Stimulated activated CD8-positive, alpha-beta memory T cell treated with anti-CD3 and anti-CD28 coated beads, Interleukin-4, amount 100 ng/mL, for 1 hour (primary cell): ENCODE measurements at places on chromosomes 6 and 20.

DNA sequence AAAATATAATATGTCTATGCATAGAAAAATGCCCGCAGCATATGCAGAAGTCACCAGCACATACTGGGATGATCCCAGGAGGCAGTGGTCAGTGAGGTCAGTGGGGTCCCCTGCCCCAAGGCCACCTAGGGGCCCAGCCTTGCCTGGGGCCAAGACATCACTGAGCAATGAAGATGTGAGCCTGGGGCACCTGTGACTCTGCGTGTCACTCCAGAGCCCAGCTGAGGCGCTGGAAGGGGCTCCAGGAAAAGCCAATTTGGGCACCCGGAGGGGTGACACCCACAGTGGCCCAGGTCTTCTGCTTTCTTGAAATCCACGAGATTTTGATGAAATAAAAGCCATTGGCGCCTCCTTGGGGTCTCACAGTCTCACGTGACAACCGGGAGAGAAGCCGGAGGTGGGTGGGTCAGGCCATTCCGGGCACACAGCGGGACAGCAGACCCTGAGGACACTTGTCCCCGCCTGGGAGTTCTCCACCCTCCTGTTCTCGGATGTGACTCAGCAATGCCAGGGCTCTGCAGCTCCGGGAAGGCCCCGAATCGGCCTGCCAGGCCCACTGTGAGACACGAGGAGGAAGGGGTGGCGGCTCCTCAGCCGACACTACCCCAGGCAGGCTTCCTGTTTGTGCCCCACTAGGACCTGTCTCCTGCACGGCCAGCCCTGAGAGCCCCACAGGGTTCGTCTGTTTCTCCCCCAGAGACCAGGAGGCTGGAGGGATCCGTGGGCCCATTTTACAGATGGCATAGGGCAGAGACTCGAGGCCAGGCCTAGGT lies 24.4 kb upstream of the SLCO4A1 start:
- DNase-seq, result peak; percentile 29

DNA sequence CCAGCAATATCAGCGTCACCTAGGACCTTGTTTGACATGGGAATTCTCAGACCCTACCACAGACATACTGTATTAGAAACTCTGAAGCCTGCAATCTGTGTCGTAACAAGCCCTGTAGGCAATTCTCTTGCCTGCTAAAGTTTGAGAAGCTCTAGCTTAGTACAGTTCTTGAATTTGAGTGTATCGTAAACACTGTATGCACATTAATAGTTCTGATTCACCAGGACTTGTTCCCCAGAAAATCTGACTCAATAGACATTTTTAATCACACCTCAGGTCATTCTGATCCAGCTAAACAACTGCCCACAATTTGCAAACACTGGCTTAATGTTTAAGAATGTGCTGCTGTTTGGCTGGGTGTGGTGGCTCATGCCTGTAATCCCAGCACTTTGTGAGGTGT lies 414.3 kb downstream of the TFAP2A start:
- DNase-seq, result no peak

DNA sequence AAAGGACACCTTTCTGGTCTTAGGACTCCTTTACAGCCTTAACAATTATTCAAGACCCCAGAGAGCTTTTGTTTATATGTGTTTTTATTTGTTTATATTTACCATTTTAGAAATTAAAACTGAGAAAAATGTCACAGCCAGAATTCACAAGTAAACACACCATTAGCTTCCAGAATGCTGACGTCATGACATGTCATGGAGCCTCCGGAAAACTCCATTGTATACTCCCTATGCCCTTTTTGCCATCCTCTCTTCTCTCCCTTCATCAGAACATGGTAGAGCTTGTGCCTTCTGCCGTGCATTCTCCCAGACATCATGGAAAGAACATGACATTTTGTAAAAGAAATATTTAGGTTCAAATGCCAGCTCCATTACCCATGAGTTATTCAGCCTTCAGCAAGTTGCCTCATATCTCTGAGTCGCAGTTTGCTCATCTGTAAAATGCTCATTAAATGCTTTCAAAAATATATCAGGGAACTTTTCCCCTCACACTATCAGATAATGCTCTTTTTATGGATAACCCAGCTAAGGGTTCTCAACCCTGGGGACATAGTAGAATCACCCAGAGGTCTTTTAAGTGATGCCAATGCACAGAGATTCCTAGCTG lies 27.8 kb downstream of the TNFAIP3 start:
- no peak for DNase-seq

GRCh38 chr6:38799529-38800184 lies 84.5 kb downstream of the DNAH8 start:
- DNase-seq, result no peak

GRCh38 chr6:28896505-28897368 lies 27.0 kb downstream of the TRIM27 start:
- DNase-seq, result no peak

- no peak for DNase-seq
Measured at GRCh38 chr6:17305219-17306001, 24.2 kb downstream of the RBM24 start.

- DNase-seq, result no peak
Measured at GRCh38 chr6:146592451-146592850, 6.3 kb upstream of the ADGB start.

DNA sequence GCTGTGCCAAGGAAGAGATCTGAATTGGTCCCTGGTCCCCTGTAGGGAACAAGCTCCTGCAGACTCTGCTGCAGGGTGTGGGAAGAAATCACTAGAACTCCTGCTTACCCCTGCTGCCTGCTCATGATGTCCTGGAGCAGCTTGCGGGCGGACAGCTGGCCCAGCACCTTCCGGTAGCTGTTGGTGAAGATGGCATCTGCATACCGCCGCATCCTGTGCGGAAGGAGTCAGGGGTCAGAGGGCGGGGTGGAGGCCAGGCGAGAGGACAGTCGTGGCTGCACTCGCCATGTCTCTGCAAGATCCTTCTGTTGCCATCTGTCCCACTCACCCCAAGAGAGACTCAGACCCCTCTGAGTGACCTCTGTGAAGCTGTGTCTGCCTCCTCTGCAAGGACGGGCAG lies 5.3 kb downstream of the GHRH start:
- no peak for DNase-seq

- DNase-seq, result no peak
Measured at GRCh38 chr6:87220997-87221396, 65.6 kb downstream of the ZNF292 start.

GRCh38 chr6:108652375-108652774 lies 91.7 kb downstream of the FOXO3 start:
- no peak for DNase-seq

GRCh38 chr6:84462698-84463097 lies 235.3 kb upstream of the CEP162 start:
- DNase-seq, result no peak

GRCh38 chr20:52411611-52412010 lies 220.0 kb upstream of the ZFP64 start:
- DNase-seq, result no peak

DNA sequence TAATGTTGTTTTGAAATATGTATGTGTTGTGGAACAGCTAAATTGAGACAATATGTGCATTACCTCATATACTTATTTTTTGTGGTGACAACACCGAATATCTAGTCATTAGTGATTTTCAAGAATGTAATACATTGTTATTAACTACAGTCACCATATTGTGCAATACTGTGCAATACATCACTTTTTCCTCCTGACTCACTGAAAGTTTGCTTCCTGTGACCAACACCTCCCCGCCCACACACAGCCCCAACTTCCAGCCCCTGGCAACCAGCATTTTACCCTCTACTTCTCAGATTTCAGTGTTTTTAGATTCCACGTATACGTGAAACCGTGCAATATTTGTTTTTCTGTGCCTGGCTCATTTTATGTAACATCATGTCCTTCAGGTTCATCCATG lies 627.9 kb downstream of the PRKN start:
- DNase-seq, result no peak

GRCh38 chr6:143090314-143091044 lies 29.8 kb downstream of the AIG1 start:
- DNase-seq, result no peak

GRCh38 chr6:138538390-138539031 lies 39.2 kb upstream of the NHSL1 start:
- no peak for DNase-seq

GRCh38 chr6:144922120-144922722 lies 637.1 kb downstream of the UTRN start:
- DNase-seq, result no peak

DNA sequence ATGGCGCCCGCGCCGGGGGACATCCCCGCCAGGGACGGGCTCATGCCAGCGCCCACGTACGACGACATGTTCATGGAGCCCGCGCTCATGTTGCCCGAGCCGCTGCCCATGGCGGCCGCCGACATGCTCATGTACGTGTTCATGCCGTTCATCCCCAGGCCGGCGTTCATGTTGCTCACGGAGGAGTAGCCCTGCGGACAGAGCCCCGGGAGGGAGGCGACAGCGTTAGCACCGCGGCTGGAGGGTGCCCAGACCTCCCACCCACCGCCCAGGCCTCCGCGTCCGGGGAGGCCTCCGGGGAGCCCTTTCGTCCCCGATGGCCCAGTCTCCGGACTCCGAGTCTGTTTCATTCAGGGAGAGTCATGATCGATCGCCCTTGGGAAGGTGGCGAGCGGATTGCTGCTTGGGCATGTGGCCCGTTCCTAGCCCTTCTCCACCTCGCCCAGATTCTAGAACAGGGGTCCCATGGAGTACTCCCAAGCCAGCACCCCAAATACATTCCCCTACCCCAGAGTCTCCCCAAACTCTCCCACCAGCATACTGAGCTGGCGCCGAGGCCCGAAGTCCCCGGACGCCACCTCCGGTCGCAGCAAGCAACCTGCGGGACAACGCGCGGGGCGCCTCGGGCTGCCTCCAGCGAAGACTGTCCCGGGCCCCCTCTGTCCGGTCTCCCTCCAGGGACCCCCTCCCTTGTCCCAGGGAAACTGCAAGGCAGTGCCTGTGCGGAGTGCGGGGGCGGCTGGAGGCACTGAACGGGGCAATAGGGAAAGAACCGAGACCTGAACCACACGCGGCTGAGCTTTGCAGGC lies 1.2 kb downstream of the FOXA2 start:
- DNase-seq, result no peak

GRCh38 chr6:135109761-135110160 lies 55.1 kb upstream of the HBS1L start:
- DNase-seq, result no peak
